Smooth muscle cell of bladder (primary cell): ENCODE measurements at places on chromosomes 2 and 18. TPM values are rescaled to one million over a fixed set of nuclear protein-coding genes. Genes with fewer than 3 reads are reported as not detected.

The EGR4 gene
- not detected in 2 replicates for total RNA-seq

The CRYGC gene
- not detected in 2 replicates for total RNA-seq

The C2orf72 gene
- under 0.01 and 0.83 TPM in 2 replicates for total RNA-seq

The CREG2 gene
- total RNA-seq, result 0.14 and 0.65 TPM in 2 replicates

The ZNG1B gene
- 42.5 and 44.0 TPM in 2 replicates for total RNA-seq

The MROH2A gene
- under 0.01 and 0.14 TPM in 2 replicates for total RNA-seq

The ECEL1 gene
- not detected in 2 replicates for total RNA-seq

The EIPR1 gene
- total RNA-seq, result 23.4 and 28.4 TPM in 2 replicates

The SLC30A3 gene
- under 0.01 TPM in 1 of 2 replicates, not detected in the other for total RNA-seq
